ENCODE measurements at places on chromosomes 7 and 10. TPM values are rescaled to one million over a fixed set of nuclear protein-coding genes. Genes with fewer than 3 reads are reported as not detected.
A peak's percentile ranks its signal among the peaks of the same experiment; 100 is the strongest.

GRCh38 chr10:46326971-46327370 lies 40.2 kb downstream of the ANTXRL start:
- H3K4me1 ChIP-seq = no peaks in the 10 kb centered on the region
- peaks cover 4% of the 10 kb centered on the region for H3K36me3 ChIP-seq
- DNase-seq = no peak
- no peak overlapping the region for H3K27ac ChIP-seq

- no peak overlapping the region for H3K4me3 ChIP-seq
- no peaks in the 10 kb centered on the region for H3K27me3 ChIP-seq
- no peaks in the 10 kb centered on the region for H3K36me3 ChIP-seq
Measured at GRCh38 chr7:6317797-6318438, 45.5 kb upstream of the CYTH3 start.

DNA sequence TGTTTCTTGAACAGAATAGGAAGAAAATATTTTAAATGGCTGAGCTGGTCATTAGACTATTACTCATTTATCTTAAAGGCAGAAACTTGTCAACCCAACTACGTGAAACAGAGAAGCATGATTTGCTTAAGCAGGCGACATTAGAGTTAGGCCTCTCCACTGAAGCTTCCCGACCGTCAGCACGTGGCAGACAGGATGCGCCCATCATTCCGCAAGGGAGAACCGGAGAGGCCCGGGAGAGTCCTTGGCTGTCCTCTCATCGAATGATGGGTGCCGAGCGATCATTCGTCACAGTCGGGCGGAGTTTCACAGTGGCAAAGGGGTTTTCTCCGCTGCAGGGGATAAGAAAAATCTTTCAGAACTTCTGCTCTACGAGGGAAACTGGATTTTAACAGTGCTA lies 11.8 kb downstream of the BRI3 start:
- H3K4me1 ChIP-seq = peaks cover 18% of the 10 kb centered on the region
- no peak overlapping the region for H3K4me3 ChIP-seq
- H3K27ac ChIP-seq = no peak overlapping the region
- peaks cover 4% of the 10 kb centered on the region for H3K27me3 ChIP-seq
- no peak for DNase-seq

- H3K4me3 ChIP-seq = no peak overlapping the region
- H3K4me1 ChIP-seq = no peaks in the 10 kb centered on the region
- no peak overlapping the region for H3K27ac ChIP-seq
Measured at GRCh38 chr7:121595758-121596696, 199.9 kb upstream of the FAM3C start.

DNA sequence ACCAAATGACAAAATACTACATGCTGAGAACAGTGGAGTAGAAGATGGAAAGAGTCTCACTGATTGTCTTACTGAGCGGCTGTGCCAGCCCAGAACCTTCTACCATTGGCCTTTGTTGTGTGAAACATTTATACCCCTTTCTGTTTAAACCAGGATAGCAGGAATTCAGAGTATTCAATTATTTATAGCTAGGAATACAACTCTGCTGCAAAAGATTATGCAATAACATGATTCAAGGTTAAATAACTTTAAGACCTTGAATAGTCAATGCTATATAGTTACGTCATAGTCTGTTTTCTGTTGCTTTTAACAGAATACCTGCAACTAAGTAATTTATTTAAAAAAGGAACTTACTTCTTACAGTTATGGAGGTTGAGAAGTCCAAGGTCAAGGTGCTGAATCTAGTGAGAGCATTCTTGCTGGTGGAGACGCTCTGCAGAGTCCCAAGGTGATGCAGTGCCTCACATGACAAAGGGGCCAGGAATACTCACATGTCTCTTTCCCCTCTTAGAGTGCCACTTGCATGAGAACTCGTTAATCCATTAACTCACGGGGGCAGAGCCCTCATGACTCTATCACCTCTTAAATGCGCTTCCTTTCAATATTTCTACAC lies 371.8 kb downstream of the MDFIC start:
- H3K4me1 ChIP-seq = no peaks in the 10 kb centered on the region
- no peaks in the 10 kb centered on the region for H3K36me3 ChIP-seq

GRCh38 chr10:112221545-112221944 lies 38.0 kb upstream of the GPAM start:
- no peak overlapping the region for H3K27ac ChIP-seq
- no peak overlapping the region for H3K4me3 ChIP-seq
- H3K4me1 ChIP-seq = no peaks in the 10 kb centered on the region
- DNase-seq = no peak

DNA sequence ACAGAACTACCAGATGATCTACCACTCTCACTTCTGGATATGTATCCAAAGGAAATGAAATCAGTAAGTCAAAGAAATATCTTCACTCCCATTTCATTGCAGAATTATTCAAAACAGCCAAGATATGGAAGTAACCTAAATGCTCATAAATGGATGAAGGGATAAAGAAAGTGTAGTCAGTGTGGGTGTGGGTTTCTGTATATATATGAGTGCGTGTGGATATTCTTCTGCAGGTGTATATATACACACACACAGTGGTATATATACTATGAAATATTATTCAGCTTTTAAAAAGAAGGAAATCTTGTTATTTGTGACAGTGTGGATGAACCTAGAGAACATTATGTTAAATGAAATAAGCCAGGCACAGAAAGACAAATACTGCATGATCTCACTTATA lies 48.7 kb downstream of the IMMP2L start:
- no peaks in the 10 kb centered on the region for H3K36me3 ChIP-seq
- H3K4me1 ChIP-seq = peaks cover 7% of the 10 kb centered on the region
- H3K27me3 ChIP-seq = no peaks in the 10 kb centered on the region
- no peak overlapping the region for H3K27ac ChIP-seq
- H3K4me3 ChIP-seq = no peak overlapping the region
- no peak for DNase-seq

DNA sequence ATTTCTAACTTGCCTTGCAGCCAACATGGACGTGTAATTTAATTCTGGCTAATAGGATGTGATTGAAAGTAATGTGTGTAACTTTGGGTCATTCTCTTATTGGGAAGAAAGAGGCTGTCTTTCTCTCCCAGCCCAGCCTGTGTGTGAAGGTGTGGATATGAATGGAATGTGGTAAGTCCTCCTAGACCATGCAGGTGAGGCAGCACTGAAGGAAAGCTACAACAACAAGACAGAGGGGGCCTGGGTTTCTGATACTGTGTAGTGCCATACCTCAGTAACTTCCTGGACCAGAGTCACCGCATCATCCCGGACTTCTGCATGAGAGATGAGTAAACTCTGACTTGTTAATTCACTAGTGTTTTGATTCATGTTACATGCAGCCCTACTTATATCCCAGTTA lies 237.0 kb downstream of the EXOC4 start:
- H3K4me3 ChIP-seq = no peak overlapping the region
- no peak overlapping the region for H3K27ac ChIP-seq
- H3K36me3 ChIP-seq = no peaks in the 10 kb centered on the region
- DNase-seq = no peak

DNA sequence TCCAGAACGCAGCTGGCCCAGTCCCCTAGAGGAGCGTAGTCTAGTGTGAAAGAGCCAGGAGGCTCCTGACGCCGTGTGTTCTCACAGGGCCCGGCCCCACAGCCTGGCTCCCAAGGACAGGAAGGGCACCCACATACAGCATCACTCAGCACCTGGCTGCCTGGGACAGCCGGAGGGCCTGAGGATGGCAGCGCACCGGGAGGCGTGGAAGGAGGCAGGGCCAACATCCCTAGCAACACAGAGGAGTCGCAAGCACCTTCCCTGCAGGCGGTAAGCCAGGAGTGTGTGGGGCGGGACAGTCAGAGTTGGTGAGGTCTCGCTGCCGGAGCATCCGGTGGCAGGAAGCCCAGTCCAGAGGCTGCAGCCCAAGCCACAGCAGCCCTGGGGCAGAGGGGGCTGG lies 125.8 kb downstream of the MAD1L1 start:
- peaks cover 49% of the 10 kb centered on the region for H3K4me1 ChIP-seq
- H3K27ac ChIP-seq = no peak overlapping the region
- peaks cover 17% of the 10 kb centered on the region for H3K27me3 ChIP-seq
- no peak for DNase-seq
- H3K36me3 ChIP-seq = peaks cover 12% of the 10 kb centered on the region
- no peak overlapping the region for H3K4me3 ChIP-seq

DNA sequence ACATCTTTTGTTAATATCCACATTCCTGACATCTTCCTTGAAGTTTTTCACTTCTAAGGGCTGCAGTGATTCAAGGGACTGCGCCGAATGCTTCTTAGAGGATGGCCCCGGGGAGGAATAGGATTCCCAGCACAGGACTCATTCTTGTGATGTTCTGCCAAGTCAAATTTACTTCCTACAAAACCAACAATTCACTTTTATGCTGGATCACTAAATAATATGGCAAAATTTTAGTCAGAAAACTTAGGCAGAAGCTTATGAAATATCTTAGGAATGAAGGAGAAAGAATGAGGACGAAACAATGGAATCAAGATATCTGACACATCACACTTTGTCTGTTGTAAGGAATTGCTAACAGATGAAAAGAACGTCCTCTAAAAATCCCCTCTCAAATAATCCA lies 151.5 kb downstream of the JAZF1 start:
- no peaks in the 10 kb centered on the region for H3K36me3 ChIP-seq
- no peak overlapping the region for H3K4me3 ChIP-seq
- no peaks in the 10 kb centered on the region for H3K4me1 ChIP-seq
- DNase-seq = no peak
- no peak overlapping the region for H3K27ac ChIP-seq

DNA sequence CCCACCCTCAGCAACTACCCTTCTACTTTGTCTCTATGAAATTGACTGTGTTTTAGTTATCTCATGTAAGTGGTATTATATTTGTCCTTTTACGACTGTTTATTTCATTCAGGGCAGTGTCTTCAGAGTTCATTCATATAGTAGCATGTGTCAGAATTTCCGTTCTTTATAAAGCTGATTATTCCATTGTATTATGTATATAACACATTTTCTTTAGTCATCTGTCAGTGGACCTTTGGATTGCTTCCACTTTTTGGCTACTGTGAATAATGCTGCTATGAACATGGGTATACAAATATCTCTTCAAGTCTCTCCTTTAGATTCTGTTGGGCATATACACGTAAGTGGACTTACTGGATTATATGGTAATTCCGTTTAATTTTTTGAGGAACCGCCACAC lies 14.5 kb downstream of the SLF2 start:
- H3K27me3 ChIP-seq = no peaks in the 10 kb centered on the region
- H3K4me1 ChIP-seq = no peaks in the 10 kb centered on the region
- H3K36me3 ChIP-seq = peaks cover 22% of the 10 kb centered on the region
- DNase-seq = no peak

GRCh38 chr7:88355011-88355410 lies 48.3 kb upstream of the STEAP4 start:
- no peak overlapping the region for H3K27ac ChIP-seq
- H3K27me3 ChIP-seq = peaks cover 2% of the 10 kb centered on the region
- H3K4me3 ChIP-seq = no peak overlapping the region
- H3K36me3 ChIP-seq = no peaks in the 10 kb centered on the region
- no peaks in the 10 kb centered on the region for H3K4me1 ChIP-seq

- H3K27ac ChIP-seq = no peak overlapping the region
- no peak overlapping the region for H3K4me3 ChIP-seq
- no peaks in the 10 kb centered on the region for H3K4me1 ChIP-seq
- H3K36me3 ChIP-seq = no peaks in the 10 kb centered on the region
- H3K27me3 ChIP-seq = peaks cover 2% of the 10 kb centered on the region
- no peak for DNase-seq
Measured at GRCh38 chr7:34067005-34067778, 161.9 kb downstream of the BMPER start.

DNA sequence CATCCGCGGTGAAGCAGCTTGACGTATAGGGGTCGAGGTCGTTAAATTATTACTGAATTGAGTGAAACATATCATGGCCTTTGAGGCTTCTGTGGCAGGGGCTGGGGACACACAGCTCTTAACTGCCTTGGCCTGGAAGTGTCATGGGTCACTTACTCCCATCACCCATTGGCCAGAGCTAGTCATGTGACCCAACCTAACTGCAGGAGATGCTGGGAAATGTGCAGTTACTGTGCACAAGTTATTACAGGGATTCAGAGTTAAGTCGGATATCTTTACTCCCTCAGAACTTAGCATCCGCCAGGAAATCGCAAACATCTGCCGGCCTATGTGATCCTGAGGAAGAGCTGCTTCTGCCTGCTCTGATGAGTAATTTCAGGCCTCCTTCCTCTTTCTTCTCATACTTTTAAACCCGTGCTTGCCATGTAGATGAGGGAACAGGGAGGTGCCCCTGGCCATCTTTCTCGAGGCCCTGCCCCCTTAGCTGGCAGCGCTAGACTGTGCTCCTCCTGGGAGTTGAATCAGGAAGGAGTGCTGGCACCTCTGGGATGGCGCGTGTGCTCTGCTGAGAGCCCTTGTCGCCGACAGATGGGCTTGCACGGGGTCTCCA lies 203.6 kb downstream of the TCF7L2 start:
- no peaks in the 10 kb centered on the region for H3K4me1 ChIP-seq
- H3K27me3 ChIP-seq = peaks cover 7% of the 10 kb centered on the region
- H3K27ac ChIP-seq = no peak overlapping the region
- DNase-seq = no peak
- no peak overlapping the region for H3K4me3 ChIP-seq

DNA sequence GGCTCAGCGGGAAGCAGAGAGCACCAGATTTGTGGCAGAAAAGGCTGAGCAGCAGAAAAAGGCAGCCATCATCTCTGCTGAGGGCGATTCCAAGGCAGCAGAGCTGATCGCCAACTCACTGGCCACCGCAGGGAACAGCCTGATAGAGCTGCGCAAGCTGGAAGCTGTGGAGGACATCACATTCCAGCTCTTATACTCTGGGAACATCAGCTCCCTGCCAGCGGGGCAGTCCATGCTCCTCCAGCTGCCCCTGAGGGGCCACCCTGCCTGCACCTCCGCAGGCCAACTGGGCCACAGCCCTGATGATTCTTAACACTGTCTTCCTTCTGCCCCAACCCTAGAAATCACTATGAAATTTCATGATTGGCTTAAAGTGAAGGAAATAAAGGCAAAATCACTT lies 18.6 kb downstream of the CWF19L1 start:
- no peak for DNase-seq
- H3K4me3 ChIP-seq = no peak overlapping the region
- H3K27me3 ChIP-seq = no peaks in the 10 kb centered on the region

GRCh38 chr7:50822110-50822509 lies 39.4 kb upstream of the GRB10 start:
- H3K27ac ChIP-seq = no peak overlapping the region
- H3K4me3 ChIP-seq = no peak overlapping the region
- H3K4me1 ChIP-seq = peaks cover 7% of the 10 kb centered on the region
- no peak for DNase-seq

- H3K27me3 ChIP-seq = no peaks in the 10 kb centered on the region
- DNase-seq = peak; percentile 36
- H3K4me1 ChIP-seq = no peaks in the 10 kb centered on the region
- H3K4me3 ChIP-seq = no peak overlapping the region
- H3K27ac ChIP-seq = no peak overlapping the region
Measured at GRCh38 chr7:142587578-142588191, 161.6 kb upstream of the PRSS1 start.

- H3K36me3 ChIP-seq = peaks cover 36% of the 10 kb centered on the region
- no peaks in the 10 kb centered on the region for H3K4me1 ChIP-seq
- DNase-seq = no peak
Measured at GRCh38 chr10:131396121-131397050, 84.9 kb upstream of the TCERG1L start.

The ENO4 gene
- 1.1 TPM for total RNA-seq

The OR9A2 gene
- total RNA-seq = not detected

The CARD11 gene
- 3.9 TPM for total RNA-seq

The CALHM3 gene
- total RNA-seq = not detected

The IDI2 gene
- not detected for total RNA-seq

The PSMG3 gene
- 20.3 TPM for total RNA-seq

The ABCB4 gene
- total RNA-seq = 3.0 TPM

The PAPSS2 gene
- total RNA-seq = 31.0 TPM

The UPK3B gene
- 0.87 TPM for total RNA-seq

The PLEKHS1 gene
- not detected for total RNA-seq

The PKD2L1 gene
- total RNA-seq = 0.44 TPM

The ECHDC3 gene
- total RNA-seq = 6.1 TPM

The CPA1 gene
- total RNA-seq = not detected

The ANKRD7 gene
- 2.8 TPM for total RNA-seq

The TRIM74 gene
- total RNA-seq = 1.0 TPM

The ENTPD1 gene
- 102 TPM for total RNA-seq
